ENCODE measurements at places on chromosomes 2 and 18. TPM values are rescaled to one million over a fixed set of nuclear protein-coding genes. Genes with fewer than 3 reads are reported as not detected.

- peaks cover 12% of the 10 kb centered on the region for H3K4me1 ChIP-seq
- peak; percentile 20 for DNase-seq
- no peaks in the 10 kb centered on the region for H3K36me3 ChIP-seq
- peaks cover 12% of the 10 kb centered on the region for H3K27me3 ChIP-seq
Measured at GRCh38 chr2:74740741-74741431, 86.8 kb downstream of the SEMA4F start.

The SERPINB3 gene
- not detected for total RNA-seq

- H3K4me1 ChIP-seq = peaks cover 42% of the 10 kb centered on the region
- H3K27ac ChIP-seq = peak overlapping the region; percentile 91
- no peaks in the 10 kb centered on the region for H3K36me3 ChIP-seq
- no peaks in the 10 kb centered on the region for H3K27me3 ChIP-seq
Measured at GRCh38 chr2:10028988-10029874, 14.1 kb upstream of the KLF11 start.

DNA sequence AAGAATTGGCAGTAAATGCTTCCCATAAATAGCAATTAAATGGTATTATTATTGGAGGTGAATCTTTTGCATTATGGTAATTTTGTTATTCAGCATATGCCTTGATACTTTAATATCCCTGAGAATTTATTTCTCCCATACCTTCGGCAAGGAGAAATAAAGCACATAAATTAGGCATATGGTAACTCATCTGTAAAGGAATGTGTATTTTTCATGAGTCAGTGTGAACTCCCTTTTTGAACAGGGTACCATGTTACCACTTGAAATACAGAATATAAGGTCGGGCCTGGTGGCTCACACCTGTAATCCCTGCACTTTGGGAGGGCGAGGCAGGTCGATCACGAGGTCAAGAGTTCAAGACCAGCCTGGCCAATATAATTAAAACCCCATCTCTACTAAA, 18.4 kb downstream of the METTL21A start:
- no peaks in the 10 kb centered on the region for H3K27me3 ChIP-seq
- H3K36me3 ChIP-seq = no peaks in the 10 kb centered on the region
- H3K4me1 ChIP-seq = no peaks in the 10 kb centered on the region
- H3K27ac ChIP-seq = no peak overlapping the region
- DNase-seq = no peak

The IFIH1 gene
- 6.0 TPM for total RNA-seq

DNA sequence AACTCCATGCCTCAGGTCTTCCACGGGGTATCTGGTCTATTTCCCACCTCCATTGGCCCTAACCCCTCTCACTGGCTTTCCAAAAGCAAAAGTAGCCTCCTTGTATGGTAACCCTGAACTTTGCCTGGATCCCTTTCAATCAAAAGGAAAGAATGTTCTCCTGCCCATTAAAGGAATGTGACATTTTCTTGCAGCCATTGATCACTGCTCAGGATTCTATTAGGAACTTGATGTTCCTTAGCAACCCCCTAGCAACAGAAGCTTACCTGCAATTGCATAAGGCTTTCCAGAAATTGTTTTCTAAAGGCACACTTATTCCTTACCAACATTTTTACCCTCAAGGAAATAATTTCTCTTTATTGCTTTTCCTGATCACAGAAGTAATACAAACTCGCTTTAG, 91.4 kb upstream of the AGAP1 start:
- no peak for DNase-seq
- no peaks in the 10 kb centered on the region for H3K36me3 ChIP-seq
- H3K27me3 ChIP-seq = peaks cover 3% of the 10 kb centered on the region
- no peaks in the 10 kb centered on the region for H3K4me1 ChIP-seq
- H3K27ac ChIP-seq = no peak overlapping the region

DNA sequence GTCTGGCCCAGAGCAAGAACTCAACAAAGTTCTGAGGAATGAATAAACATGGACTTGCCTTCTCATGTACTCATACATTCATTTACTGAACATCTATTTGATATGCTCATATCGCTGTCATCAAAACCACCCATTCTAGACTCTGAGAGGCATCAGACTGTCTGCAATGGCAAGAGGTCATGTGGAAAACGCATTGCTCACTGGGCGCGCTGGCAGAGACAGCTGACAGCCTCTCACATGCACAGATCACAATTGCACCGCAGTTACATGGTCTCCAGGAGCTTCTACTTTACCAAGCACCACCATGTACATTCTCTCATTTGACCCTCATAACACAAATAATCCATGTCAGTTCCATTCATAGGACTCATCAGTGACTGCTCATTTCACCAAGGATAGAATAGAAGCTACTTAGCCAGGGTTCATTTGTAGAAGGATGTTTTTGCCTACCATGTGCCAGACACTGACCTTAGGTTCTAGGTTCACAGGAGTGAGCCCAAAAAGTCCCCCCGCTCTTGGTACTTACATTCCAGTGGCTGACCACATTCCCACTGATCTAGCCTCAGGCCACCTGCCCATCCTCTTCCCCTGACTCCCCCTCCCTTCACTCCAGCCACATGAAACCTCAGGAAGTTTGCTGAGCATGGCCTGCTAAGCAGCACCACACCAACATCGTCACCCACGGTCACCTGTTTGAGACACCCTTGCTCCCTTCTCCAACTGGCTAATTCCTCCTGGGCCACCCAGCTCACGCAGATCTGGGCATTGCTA, 6.1 kb downstream of the FAM124B start:
- H3K4me3 ChIP-seq = no peak overlapping the region
- no peaks in the 10 kb centered on the region for H3K36me3 ChIP-seq
- H3K27me3 ChIP-seq = no peaks in the 10 kb centered on the region
- H3K4me1 ChIP-seq = peaks cover 5% of the 10 kb centered on the region
- no peak overlapping the region for H3K27ac ChIP-seq

GRCh38 chr2:149221898-149222297, 108.5 kb upstream of the LYPD6 start:
- no peak overlapping the region for H3K4me3 ChIP-seq
- DNase-seq = no peak

- H3K27me3 ChIP-seq = no peaks in the 10 kb centered on the region
- no peaks in the 10 kb centered on the region for H3K4me1 ChIP-seq
- H3K4me3 ChIP-seq = no peak overlapping the region
- no peaks in the 10 kb centered on the region for H3K36me3 ChIP-seq
- H3K27ac ChIP-seq = no peak overlapping the region
Measured at GRCh38 chr2:102376052-102376591, 20.5 kb downstream of the IL18R1 start.

- H3K36me3 ChIP-seq = peaks cover 6% of the 10 kb centered on the region
- no peak overlapping the region for H3K27ac ChIP-seq
- no peak overlapping the region for H3K4me3 ChIP-seq
- H3K4me1 ChIP-seq = no peaks in the 10 kb centered on the region
- DNase-seq = no peak
Measured at GRCh38 chr2:226963528-226963927, 127.7 kb downstream of the RHBDD1 start.

DNA sequence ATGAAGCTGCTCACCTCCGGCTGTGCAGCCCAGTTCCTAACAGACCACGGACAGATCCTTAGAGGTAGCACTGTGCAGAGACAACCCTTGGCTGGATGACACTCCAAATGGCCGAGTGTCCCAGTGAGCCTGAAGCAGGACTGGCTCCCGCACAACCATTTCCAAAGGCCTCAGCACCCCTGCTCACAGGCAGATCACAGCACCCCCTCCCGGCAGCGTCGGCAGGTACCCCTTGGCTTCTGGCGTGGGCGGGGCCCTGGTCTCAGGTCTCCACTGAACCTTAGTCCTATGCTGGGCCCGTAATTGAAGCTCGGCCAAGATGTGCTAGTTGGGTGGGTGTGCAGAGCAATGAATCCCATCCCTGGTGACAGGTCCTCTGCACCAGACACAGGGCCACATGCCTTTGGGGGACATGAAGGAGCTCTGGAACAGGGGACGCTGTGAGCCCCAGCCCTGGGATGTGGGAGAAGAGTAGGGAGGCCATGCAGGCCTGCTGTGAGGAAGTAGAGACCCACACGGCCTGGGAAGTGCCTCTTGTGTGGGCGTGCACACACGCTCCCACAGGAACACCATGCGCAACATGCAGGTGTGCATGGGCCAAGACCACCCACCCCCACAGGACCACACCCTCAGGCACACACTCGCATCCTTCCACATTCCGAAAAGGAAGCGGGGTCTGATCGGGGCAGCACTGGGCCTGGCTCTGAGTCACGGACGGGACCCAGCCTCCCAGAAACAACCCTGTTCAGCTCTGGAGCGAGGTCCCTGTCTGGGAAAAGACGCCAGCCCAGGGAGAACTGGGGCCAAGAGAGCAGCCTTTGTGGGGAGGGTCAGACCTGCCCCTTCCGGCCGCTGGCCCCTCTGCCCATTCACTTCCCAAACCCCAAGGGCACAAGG, 2.8 kb downstream of the DUSP2 start:
- H3K4me1 ChIP-seq = peaks cover 34% of the 10 kb centered on the region
- no peaks in the 10 kb centered on the region for H3K36me3 ChIP-seq
- DNase-seq = no peak

The MARCHF7 gene
- 75.1 TPM for total RNA-seq

- H3K4me3 ChIP-seq = no peak overlapping the region
- H3K27me3 ChIP-seq = no peaks in the 10 kb centered on the region
- H3K36me3 ChIP-seq = no peaks in the 10 kb centered on the region
- H3K4me1 ChIP-seq = peaks cover 27% of the 10 kb centered on the region
- DNase-seq = no peak
- no peak overlapping the region for H3K27ac ChIP-seq
Measured at GRCh38 chr18:58241877-58242276, 197.9 kb downstream of the NEDD4L start.

The LAMA3 gene
- total RNA-seq = 3.5 TPM

The SDC1 gene
- 0.41 TPM for total RNA-seq

The L3MBTL4 gene
- total RNA-seq = 3.5 TPM

DNA sequence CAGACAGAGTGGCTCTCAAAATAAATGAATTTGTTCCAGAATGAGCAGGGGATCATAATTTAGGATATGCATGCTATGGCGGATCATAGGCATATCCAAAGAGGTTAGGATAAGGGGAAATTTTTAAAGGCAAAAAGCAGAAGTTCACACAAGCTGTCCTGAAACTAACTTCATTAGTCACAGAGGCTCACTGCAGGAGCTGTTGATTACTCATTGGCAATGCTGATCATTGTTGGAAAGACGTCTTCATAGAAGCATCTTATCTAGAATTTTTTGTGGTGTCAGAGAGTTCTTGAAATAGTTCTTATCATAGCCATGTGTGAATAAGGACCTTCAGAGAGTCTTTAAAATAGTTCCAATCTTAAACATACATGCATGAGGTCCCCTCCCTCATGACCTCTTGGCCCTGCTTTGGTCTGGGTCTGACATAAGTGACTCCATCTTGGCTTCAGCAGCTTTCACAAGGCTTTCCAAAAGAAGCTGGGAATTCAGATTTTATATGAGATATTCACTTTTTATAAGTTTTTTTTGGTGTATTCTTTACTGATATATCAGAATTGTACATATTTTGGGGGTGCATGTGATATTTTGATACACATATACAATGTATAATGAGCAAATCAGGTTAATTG, 7.5 kb upstream of the CCDC195 start:
- no peak overlapping the region for H3K27ac ChIP-seq
- no peaks in the 10 kb centered on the region for H3K4me1 ChIP-seq
- no peak overlapping the region for H3K4me3 ChIP-seq
- H3K27me3 ChIP-seq = no peaks in the 10 kb centered on the region
- no peak for DNase-seq
- H3K36me3 ChIP-seq = no peaks in the 10 kb centered on the region

DNA sequence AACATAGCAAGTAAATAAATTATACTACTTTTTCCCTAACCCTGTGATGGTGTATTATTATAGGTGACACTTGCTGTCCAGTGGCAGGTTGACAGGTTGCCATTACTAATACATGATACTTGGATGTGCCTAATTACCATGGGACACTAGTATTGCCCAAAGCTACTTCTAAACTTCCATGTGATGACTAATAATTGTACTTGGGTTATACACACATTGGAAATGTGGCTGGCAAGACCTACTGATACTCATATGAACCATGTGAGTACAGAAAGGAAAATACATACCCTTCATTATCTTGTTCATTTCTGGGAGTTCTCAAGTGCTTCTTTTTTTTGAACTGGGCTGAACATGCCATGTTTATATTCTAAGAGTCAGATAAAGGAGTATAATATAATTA, 156.4 kb downstream of the IKZF2 start:
- H3K4me3 ChIP-seq = no peak overlapping the region
- no peak overlapping the region for H3K27ac ChIP-seq
- no peaks in the 10 kb centered on the region for H3K36me3 ChIP-seq
- H3K4me1 ChIP-seq = no peaks in the 10 kb centered on the region

GRCh38 chr18:60675801-60676200, 303.2 kb upstream of the MC4R start:
- H3K4me3 ChIP-seq = no peak overlapping the region
- DNase-seq = no peak
- no peaks in the 10 kb centered on the region for H3K36me3 ChIP-seq
- no peaks in the 10 kb centered on the region for H3K4me1 ChIP-seq
- no peak overlapping the region for H3K27ac ChIP-seq

The MOGAT1 gene
- total RNA-seq = 0.44 TPM

The FAM237A gene
- total RNA-seq = not detected

The C2orf76 gene
- 7.3 TPM for total RNA-seq

DNA sequence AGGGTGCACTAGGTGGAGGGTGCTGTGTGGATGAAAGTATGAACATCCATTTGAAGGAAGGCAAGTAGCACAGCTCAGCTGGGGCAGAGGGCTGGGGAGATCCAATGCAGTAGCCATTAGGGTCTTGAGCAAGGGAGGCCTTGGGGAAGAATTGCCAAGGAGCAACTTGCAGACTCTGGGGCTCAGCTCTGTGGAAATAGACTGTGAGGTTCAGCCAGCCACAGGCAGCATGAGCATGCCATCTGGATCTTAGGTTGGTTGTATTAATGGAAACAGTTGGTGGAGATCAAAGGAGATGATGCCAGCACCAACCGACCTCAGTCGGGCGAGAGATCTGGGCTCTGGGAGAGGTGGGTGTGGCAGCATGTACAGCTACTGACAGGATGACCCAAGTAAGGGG, 5.6 kb downstream of the ZAP70 start:
- no peak for DNase-seq
- no peaks in the 10 kb centered on the region for H3K36me3 ChIP-seq
- no peak overlapping the region for H3K4me3 ChIP-seq
- H3K27me3 ChIP-seq = peaks cover 3% of the 10 kb centered on the region

The HOXD8 gene
- total RNA-seq = 0.14 TPM

GRCh38 chr2:209442939-209443338, 19.1 kb downstream of the MAP2 start:
- no peak for DNase-seq
- peak overlapping the region; percentile 69 for H3K27ac ChIP-seq
- peaks cover 32% of the 10 kb centered on the region for H3K4me1 ChIP-seq
- H3K36me3 ChIP-seq = no peaks in the 10 kb centered on the region
- no peak overlapping the region for H3K4me3 ChIP-seq
- no peaks in the 10 kb centered on the region for H3K27me3 ChIP-seq

The COL4A4 gene
- 8.9 TPM for total RNA-seq

- H3K27me3 ChIP-seq = no peaks in the 10 kb centered on the region
- no peak within 1 kb of the TSS for H3K27ac ChIP-seq
- H3K36me3 ChIP-seq = no peaks in the 10 kb centered on the region
- H3K4me1 ChIP-seq = peaks cover 20% of the 10 kb centered on the region
- no peak for DNase-seq
- no peak within 1 kb of the TSS for H3K4me3 ChIP-seq
Measured at GRCh38 chr2:174764280-174765255, at the start of gene CHRNA1. CHRNA1 (minus strand) TSS chr2:174764472; CDS start chr2:174764394, 78 bp downstream.

The CFAP65 gene
- total RNA-seq = not detected

- H3K4me3 ChIP-seq = no peak overlapping the region
- no peak for DNase-seq
- H3K27me3 ChIP-seq = no peaks in the 10 kb centered on the region
- no peaks in the 10 kb centered on the region for H3K4me1 ChIP-seq
Measured at GRCh38 chr2:190235551-190236075, 84.0 kb downstream of the HIBCH start.
